NCI-H2029 (cell line): ENCODE measurements at places on chromosomes 7 and 10.

- DNase-seq, result no peak
Observed at GRCh38 chr7:42049761-42050160, 187.2 kb downstream of the GLI3 start.

DNA sequence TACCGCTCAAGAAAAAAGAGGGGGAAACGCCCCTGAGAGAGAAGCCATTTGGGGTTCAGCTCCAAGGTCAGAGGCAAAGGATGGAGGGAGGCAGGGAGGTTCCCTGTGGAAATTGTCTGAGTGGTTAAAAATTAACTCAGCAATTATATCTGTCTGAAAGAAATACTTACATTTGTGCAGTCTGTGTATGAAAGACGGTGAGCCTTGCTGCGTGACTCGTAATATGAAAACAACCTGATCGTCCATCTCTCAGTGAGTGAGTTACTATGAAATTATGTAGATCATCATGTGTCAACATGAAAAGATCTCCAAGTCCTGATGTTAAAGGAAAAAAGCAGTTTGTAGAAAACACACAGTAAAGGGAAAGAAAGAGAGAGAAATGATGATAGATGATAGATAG lies 67.2 kb upstream of the FAM204A start:
- DNase-seq, result no peak

DNA sequence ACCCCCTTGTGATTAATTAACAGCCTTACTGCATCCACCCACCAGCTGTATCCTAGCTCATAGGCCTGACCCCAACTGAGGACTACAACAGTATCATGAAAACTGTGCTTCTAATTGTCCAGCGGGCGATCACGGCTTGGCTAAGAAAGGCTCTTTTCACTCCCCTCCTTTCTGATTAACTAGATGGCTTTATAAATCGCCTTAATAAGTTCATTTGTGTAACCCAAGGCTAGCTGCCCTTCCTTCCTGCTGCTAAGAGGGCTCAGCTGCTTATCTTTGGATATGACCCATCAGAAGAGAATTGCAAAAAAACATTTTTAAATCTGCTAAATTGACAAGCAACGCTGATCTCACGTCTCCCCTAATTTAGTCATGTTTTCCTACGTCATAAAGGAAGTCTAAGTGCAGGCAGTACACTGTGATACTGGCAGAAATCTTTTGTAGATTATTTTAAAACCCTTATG lies 163.0 kb upstream of the LAMB4 start:
- DNase-seq, result no peak

GRCh38 chr7:7812112-7812511 lies 93.7 kb upstream of the RPA3 start:
- no peak for DNase-seq

DNA sequence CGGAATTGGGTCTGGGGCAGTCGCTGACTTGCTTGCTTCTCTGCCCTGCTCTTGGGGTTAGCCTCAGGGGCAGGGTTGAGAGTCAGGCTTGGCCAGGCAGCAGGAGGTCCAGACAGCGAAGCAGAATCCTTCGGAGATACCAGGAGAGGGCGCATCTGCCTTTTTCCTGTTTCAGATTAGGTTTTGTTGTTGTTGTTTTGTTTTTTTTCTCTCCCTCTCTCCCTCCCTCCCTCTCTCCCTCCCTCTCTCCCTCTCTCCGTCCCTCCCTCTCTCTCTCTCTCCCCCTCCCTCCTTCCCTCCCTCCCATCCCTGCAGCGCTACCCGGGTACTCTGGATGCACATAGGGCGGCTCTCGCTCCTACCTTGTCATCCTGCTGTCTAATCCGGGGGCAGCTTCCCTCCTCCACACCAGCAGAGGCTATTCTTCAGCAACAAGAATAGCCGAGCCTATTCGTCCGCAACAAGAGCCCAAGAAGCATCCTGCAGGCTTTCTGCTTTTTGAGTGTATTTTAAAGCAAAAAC lies 758 bp upstream of the OPTN start:
- DNase-seq, result peak; percentile 19

- DNase-seq, result peak; percentile 94
Observed at GRCh38 chr10:102502337-102503151, at the start of gene ACTR1A. TSS of gene ACTR1A (minus strand) at chr10:102502712. CDS start at chr10:102502647, 65 bp downstream.

- no peak for DNase-seq
Observed at GRCh38 chr10:77602231-77602912, 35.2 kb downstream of the KCNMA1 start.

GRCh38 chr7:40223451-40224127 lies 88.8 kb downstream of the SUGCT start:
- DNase-seq, result no peak

DNA sequence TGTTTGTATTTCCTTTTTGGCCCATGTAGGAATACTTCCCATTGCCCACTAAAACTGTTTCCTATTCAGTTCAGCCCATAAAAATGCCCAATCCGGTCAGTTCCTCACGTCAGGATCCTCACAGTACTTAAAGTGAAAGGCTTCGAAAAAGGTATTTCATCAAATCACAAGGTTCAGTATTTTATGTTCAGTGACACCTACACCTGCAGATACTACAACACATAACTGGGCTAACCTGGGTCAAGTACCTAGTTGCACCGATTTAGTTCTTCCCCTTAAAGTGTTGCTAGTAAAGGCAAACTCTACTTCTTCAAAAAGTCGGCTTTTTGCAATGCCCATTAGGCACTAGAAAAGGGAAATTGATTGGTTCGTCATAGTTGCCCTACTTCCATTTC lies 1.1 kb downstream of the SNX13 start:
- no peak for DNase-seq

- no peak for DNase-seq
Observed at GRCh38 chr10:128859738-128860386, 607.2 kb upstream of the MGMT start.

DNA sequence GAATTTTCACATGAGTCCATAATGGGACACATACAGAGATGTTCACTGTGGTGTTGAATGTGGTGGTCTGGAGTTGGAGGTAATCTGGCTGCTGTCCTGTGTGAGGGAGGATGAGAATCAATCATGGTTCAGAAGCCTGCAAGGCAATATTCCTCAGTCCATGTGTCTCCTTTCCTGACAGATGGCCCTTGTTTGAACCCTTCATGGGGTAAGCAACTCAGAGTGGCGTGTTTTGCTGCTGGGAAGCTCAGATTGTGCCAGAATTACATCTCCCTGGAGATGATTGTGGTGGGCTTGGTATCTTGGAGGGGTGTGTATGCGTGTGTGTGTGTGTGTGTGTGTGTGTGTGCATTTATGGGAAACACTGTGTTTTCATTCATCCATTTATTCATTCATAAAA lies 44.5 kb upstream of the COMTD1 start:
- no peak for DNase-seq

DNA sequence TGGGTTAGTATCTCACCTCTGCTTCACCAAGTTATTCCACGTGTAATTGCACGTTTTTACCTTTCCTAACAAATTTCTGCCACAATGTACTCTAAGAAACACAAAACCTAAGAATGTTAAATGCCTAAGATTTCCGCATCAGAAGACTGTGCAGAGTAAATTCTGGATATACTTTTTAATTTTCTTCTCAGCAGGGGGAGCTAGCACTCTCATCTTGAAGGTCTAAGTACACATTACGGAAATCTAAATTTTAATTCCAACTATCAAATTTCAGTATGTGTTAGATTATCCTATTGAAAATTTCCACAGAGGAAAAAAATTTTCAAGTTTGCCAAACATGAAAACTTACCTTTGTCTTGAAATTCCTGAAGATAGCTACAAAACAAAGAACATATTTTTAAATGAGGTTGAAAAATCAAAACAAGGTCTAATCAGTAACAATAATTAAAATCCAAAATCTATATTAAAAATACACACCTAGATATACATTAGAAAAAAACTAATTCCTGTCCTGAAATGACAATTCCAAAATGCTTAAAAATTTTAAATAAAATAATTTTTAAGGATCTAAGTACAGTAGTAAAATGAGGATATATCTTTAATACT lies 10.5 kb downstream of the SKAP2 start:
- no peak for DNase-seq

- no peak for DNase-seq
Observed at GRCh38 chr10:78045237-78045636, 11.6 kb downstream of the RPS24 start.

DNA sequence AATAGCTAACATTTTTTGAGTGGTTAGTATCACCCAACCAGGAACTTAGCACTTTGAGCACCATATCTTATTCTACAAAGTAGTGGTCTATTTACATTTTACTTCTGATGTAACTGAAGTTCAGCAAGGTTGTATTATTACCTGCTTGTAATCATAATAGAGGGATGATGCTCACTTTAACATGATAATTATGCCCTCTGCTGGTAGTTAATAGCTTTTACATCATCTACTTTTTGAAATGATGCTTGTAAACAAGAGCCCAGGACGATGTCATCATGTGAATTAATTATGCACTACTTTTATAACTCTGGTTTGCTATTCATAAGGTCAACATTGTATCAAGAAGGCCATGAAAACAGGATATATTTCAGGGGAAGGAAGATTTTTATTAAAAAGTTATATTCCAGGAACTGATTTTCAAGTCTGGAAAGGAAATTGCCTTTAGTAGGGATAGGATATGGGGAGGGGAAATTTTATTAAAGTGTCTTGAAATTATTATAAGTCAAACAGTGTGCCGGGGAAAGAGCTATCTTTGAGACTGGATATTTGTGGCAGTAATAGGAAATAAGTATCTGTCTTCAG lies 80.3 kb upstream of the SCIN start:
- peak; percentile 57 for DNase-seq

- no peak for DNase-seq
Observed at GRCh38 chr10:8337332-8337651, 282.8 kb downstream of the GATA3 start.

DNA sequence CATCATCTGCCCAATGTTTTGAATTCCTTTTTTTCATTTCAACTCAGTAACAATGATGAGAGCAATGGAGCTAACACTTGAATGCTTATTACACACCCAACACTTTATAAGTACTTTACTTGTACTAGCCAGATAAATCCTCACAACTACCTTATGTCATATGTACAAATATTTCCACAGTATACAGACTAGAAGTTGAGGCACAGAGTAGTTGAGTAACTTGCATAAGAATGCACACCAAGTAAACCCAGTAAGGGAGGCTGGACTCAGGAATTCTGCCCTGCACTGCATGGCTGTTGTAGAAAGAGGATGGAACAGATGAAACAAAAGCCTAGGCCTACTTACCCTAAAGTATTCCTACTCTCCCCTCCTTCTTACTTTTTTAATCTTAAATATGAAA lies 15.8 kb downstream of the DPY19L1 start:
- DNase-seq, result no peak

DNA sequence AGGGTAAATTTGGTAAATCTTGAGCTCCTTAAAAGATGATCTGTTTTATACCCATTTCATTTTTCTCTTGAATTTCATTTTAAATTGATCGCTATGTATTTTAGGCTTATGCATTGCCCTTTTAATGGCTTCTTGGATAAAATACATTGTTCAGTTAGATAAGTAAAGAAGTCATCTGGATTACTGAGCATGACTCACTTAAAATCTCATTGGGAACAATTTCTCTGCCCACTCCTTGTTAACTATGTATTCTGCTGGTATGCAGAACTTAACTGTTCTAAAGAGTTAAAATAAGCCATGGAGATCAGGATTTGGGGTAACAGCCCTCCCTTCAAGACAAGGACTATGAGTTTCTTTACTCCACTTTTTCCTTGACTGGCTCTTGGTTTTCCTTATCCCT lies 134.2 kb downstream of the SND1 start:
- no peak for DNase-seq

DNA sequence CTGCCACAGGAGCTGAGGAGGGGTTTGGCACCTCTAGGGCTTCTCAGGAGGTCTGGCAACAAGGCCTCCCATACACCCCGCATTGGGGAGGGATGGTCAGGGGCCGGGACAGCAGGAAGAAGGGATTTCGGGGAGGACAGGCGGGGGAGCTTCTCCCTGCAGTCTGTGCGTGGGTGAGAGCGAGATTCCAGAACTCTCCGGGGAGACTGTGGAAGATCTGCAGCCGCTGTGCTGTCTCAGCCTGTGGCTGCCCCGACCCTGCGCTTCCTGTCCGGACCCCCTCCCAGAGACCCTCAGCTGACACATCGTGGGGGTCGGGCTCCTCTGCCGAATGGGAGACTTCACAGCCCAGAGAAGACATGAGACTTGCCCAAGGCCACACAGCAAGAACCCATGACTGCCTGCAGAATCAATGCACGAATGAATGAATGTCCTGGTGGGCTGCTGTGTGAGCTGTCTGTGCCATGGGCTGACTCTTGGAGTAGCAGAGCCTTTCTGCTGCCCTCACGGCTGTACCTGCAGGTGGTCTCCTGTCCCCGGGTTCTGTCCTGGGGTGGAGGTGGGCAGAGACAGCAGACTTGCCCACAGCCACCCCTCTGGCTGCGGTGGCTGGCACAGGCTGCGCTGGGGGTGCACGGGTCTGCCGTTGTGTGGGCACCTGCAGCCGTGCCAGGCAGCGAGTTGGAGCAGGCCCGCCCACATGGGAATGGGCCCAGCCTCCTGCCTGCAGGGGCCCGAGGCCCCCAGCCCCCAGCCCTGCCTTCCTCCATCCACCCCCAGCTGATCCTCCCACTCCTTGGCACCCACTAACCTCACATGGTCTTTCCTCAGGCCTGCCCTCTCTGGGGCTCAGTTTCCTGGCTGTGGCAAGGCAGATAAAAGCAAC lies 16.3 kb upstream of the LFNG start:
- no peak for DNase-seq

GRCh38 chr7:1865571-1866255 lies 195.6 kb downstream of the ELFN1 start:
- no peak for DNase-seq

DNA sequence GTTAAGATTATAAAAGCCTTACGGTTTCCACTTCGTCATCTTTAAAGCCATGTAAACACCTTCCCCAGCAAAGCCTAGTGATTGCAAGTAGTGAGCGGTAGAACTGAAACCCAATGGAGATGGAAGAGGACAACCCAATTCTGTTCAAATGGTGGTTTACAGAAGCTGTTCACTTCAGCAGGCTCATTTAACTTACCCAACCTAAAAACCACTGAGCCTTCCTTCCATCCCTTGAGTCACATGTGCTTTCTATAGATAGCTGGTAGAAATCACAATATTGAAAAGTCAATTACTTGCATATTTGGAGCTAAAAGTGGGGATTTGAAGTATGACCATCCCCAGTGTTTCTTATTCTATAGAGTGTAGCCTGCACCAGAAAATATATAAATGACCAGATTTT lies 667.7 kb downstream of the SUGCT start:
- no peak for DNase-seq

GRCh38 chr7:17580856-17581255 lies 282.4 kb downstream of the AHR start:
- no peak for DNase-seq

DNA sequence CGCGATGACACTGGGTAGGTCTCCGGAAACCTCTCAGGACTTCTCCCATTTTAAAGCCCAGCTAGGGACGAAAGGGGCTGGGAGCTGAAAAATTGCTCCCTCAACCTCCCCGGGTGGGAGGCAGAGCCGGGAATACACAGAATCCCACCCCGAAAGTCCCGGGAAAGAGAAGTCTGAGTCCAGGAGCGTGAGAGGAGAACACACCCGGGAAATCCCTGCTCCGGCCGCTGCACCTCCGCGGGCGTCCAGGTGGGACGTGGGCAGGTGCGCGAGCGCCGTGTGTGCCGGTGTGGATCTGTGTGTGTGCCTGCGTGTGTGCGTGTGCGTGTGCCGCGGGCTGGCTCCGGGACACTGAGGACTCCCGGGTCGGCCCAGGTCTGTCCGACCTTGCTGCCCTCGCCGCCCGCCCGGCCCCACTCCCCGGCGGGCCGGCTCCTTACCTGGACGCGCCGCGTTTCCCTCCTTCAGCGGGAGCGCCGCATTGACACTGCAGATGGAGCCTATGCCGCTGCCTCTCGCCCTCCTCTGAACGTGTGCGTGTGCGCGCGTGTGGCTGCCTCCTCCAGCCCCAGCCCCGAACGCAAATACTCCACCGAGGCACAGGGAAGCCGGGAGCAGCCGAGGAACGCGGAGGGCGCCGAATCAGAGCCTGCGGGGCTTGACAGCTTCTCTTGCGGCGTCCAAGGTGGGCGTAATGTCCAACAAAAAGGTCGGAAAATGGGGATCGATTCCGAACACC lies at the start of gene PLXNA4:
PLXNA4 (minus strand) TSS at position 489 of the 739 bp plus-strand sequence. CDS start 67,777 bp downstream, outside the sequence.
- DNase-seq, result peak; percentile 4
